ENCODE measurements at places on chromosomes 7 and 10.

DNA sequence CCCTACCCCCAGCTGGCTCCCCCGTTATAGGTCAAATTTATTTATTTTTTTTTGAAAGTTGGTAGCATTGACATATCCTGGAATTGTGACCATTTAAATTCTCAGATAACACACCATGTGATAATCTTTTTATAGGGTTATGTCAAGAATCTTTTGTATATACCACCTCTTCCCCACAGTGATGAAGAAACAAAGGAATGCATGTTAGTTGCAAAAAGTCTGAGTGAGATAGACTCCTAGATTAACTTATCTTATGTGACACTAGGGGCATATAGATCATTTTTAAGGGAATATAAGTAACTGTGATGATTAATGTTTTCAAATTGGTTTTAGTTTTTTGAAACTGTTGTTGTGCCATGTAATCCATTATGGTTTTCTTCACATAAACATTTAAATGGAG, 68.3 kb downstream of the MLLT10 start:
- no peak for DNase-seq

- DNase-seq = no peak
Measured at GRCh38 chr7:80918399-80918798, 452 bp downstream of the SEMA3C start.

DNA sequence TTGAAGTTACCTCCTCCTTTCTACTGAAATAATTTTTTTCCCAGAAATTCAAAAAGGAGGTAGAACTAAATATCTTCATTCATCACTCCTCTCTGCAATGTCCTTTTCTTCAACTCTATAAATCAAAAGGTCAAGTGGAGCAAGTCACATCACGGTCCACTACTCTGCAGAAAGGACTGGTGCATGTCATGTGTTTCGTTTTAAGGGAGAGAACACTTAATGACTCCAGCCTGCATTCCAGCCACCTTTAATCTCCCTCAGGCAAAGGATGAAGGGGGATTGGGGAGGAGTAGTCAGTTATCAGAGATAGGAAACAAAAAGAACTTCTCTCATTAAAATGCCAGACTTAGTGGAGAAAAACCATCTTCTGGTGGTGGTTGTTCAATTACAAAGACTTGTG, 78.9 kb downstream of the ANK3 start:
- DNase-seq = no peak

DNA sequence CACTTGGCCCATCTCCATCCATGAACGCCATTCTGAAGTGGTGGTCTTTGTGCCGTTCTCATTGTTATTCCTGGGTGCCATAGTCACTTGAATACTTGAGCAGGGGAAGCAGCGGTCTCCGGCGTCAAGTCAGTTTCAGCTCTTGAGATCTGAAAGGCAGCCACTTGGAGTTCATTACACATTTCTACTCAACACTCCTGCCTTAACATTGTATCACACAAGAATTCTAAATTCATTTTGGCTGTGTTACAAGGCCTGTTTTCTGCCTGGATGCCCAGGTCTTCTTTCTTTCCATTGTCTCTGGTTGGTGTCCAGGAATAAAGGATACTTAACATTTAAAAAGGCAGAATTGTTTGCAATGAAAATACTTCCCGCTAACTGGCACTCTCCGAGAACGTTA, 69.0 kb upstream of the RAB11FIP2 start:
- no peak for DNase-seq

GRCh38 chr10:42969909-42970308, 107.0 kb upstream of the RET start:
- no peak for DNase-seq

GRCh38 chr7:148772297-148773089, 73.8 kb downstream of the CUL1 start:
- no peak for DNase-seq
